ENCODE measurements at places on chromosomes 2 and 18.
A peak's percentile ranks its signal among the peaks of the same experiment; 100 is the strongest.

GRCh38 chr2:215269397-215270117 is 42.3 kb upstream of the ATIC start:
- peak; percentile 77 for DNase-seq

DNA sequence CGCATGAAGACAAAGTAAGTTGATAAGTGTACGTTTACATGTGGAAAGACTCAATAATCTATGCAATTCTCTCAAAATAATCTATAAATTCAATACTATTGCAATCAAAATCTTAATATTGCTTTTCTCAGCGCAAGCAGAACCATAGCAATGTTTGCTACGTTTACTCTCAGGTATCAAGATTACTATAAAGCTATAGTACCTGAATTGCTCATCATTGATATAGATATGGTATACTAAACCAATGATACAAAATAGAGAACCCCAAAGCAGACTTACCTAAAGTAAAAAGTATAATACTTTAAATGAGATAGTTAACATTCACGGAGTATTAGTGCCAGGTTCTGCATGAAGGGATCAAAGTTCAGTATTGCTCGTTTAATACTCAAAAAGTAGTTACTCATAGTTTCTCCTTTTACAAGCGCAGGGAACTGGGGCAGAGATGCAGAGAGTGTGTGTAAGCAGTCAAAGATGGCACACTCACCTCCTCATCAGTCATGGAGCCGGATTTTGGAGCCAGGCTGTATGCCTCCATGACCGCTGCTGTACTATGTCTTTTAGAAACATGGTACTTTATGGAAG is 391.0 kb upstream of the ID2 start:
- no peak for DNase-seq

GRCh38 chr2:16319551-16320121 is 346.0 kb downstream of the CYRIA start:
- no peak for DNase-seq

GRCh38 chr2:219174146-219174545 is 2.6 kb downstream of the CNPPD1 start:
- DNase-seq: no peak

- DNase-seq: no peak
Observed at GRCh38 chr2:156526950-156527636, 90.9 kb downstream of the GPD2 start.

DNA sequence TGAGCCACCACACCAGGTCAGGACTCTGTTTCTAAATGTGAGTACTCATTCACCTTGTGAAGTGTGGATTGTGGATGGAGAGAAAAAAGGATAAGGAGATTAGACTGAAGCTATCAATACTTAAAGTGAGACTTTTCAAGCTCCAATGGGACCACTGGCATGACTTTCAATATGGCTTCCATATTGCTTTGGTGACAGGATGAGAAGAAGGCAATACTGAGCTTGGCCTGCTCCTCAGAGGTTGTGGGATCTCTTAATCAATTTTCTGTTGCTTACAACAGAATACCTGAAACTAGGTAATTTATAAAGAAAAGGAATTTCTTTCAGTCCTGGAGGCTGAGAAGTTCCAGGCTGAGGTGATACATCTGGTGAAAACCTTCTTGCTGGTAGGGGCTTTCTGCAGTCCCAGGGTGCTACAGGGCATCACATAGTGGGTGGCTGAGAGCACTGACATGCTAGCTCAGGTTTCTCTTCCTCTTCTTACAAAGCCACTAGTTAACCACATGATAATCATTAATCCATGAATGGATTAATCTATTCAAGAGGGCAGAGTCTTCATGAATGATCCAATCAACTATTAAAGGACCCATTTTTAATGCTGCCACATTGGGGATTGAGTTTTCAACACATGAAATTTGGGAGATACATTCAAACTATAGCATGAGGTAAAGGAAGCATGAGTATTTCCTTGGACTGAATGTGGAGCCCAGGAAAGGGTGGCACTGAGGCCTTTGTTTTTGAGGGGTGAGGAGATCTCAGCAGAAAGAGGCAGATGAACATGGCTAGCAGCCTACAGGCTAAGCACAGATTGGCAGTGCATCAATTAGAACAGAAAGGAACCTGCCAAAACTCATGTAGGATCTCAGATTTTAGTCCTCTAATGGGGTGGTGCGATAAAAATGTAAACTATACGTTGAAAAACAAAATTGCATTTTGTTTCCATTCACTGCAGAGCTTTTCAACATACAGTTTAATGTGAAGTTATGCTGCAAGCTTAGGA is 274.5 kb downstream of the PIK3C3 start:
- DNase-seq: no peak

GRCh38 chr2:144320491-144320890 is 199.4 kb downstream of the ZEB2 start:
- DNase-seq: peak; percentile 38

DNA sequence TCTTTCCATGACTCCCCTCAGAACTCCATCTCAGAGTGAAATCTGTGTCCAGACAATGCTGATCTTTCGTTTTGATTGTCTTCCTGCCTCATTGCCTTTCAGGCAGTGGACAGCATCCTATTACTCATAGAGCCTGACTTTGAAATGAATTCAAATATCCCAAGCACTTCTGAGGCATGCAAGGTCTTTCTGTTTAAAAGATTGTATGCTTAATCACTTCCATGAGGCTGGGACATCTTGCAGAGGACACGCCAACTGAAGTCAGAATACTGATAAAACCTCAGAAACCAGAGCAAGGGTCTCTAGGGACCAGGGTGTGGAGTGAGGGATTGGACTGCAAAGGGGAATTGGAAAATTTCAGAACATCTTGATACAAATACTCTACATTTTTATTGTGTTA is 836.5 kb upstream of the ID2 start:
- DNase-seq: peak; percentile 99

DNA sequence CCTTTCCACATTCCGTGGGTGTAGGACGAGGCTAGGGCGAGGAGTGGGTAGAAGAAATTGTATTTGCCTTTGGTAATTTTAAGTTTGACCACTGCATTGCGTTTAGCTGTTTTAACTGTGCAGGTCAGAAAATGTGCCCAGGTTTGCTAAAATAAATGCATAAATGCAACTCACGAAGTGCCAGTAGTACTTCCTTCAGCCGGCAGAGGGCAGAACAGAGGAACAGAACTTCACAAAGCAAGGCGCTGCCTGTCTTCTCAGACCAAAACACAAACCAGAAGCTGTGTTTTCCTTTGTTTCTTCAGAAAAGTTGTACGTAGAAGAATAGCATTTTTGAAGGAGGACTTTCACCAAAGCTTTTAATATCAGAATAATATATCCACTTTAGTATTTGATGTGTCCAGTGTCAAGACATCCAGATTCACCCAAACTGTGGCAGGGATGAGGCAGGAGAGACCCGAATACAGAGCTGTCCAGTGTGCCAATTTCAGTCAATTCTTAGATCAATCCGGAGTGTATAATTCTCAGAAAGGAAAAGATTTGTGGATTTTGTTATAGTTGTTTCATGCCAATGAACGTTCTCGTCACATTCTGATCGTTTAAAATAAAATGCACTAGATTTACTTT is 348.6 kb downstream of the DLGAP1 start:
- peak; percentile 59 for DNase-seq

DNA sequence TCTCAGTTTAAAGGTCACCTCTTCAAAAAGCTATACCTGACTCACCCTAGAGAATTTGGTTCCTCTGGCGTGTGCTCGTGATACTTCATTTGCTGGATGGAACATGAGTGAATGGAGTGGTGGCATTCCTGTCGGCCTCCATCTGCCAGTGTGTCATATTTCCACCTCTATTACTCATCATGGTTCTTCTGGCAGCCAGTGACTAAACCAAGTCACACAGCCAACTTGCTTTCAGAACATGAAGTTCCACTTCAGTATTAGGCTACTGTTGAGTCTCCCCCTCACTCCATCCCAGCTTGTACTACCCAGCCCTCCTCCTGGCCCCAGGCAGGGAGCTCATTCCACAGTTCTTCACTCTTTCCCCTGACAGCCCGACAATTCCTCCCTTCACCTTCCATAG is 169.8 kb downstream of the MREG start:
- DNase-seq: peak; percentile 95

GRCh38 chr2:174971868-174972781 is 33.1 kb downstream of the CHN1 start:
- DNase-seq: peak; percentile 92

GRCh38 chr18:78319264-78319663 is 660.4 kb upstream of the SALL3 start:
- no peak for DNase-seq

DNA sequence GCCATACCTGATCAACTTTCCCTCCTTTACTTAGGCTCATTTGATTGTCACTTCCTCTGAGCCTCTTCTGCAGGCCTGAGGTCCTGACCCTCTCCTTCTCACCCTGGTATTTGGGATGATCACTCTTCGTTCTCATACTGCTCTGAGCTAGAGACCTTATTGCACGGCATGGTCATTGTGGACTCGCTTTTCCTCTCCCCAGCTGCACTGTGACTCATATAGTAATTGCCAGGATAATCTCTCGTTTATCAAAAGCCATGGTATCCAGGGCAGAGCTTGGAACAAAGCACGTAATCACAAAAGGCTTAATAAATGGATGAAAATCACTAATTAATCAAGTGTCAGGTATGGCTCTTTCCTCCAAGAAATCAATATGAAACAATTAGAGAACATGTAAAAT is 40.9 kb upstream of the TRIB2 start:
- no peak for DNase-seq

- peak; percentile 62 for DNase-seq
Observed at GRCh38 chr2:1791006-1791605, 46.8 kb upstream of the PXDN start.
